Heart left ventricle (tissue), 16 donors: ENCODE measurements at places on chromosomes 5 and 9.

- no peak for DNase-seq
These were observed 143.9 kb downstream of the SLIT3 start for GRCh38 chr5:169157064-169157463.

GRCh38 chr9:103296189-103296588 lies 301.1 kb downstream of the CYLC2 start:
- no peak for DNase-seq

DNA sequence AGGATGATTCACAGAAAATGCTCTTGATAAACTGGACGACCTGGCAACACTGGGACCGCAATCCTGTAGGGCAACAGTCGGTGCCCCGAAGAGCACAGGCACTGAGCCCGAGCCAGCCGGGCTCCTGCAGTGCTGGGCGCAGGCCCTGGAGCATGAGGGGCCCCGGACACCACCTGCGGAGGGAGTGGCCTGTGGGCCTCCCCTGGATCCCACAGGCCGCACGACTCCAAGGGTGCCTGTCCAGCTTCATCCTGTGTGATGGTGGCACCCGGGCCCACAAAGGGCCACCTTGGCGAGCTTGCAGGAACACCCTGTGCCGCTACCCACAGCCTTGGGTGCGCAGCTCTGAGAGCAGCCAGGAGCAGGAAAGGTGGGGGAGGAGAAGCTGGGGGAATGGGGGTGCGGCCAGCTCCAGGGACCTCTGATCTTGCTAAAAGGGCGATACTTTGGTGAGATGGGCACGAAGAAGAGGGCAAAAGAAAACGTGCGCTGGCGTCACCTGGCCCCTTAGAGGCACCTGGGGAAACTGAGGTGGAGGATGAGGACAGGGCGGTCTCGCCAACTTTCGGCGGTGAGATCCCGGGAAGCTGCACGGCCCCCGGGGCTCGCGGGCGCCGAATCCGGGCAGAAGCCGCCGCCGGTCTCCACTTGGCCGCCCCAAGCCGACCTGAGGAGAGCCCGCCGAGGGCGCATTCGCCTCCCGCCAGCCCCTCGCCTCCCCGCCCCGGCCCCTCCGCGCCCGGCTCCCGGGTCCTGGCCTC lies 722 bp downstream of the TBC1D9B start:
- no peak for DNase-seq

DNA sequence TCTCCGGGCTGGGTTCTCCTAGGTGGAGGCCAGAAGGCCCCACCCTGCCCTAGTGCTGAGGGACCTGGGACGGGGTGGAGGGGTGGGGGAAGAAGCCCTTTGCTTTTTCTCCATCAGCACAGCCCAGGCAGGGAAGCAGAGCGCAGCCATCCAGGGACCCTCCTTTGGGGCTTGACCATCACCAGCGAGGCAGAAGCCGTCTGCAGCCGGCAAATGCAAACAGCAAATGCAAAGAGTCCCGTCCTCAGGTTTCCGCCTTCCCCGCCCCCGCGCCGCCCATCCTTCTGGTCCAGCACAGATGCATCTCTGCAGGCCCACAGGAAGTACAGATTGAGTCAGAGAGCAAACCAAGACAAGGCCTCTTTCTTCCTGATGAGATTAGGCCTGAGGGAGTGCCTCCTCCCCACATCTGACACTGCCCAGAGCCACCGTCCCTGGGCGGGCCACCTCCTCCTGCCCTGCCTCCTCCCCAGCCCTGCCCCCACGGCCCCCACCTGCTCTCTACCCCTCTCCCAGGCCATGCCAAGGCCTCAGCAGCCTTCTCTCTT lies 23.4 kb downstream of the CORO2A start:
- DNase-seq: peak; percentile 61

GRCh38 chr5:126115059-126115629 lies 308.1 kb upstream of the GRAMD2B start:
- no peak for DNase-seq

GRCh38 chr5:1010181-1010510 lies 1.5 kb downstream of the NKD2 start:
- DNase-seq: no peak

- no peak for DNase-seq
These were observed 22.9 kb downstream of the ATG10 start for GRCh38 chr5:81994679-81995078.

GRCh38 chr9:15519831-15520230 lies 9.1 kb upstream of the PSIP1 start:
- DNase-seq: no peak

- no peak for DNase-seq
These were observed 360 bp downstream of the KLF4 start for GRCh38 chr9:107489144-107489673.

GRCh38 chr5:67732921-67733320 lies 482.6 kb upstream of the PIK3R1 start:
- DNase-seq: no peak

- no peak for DNase-seq
These were observed 499.5 kb upstream of the BRINP1 start for GRCh38 chr9:119868694-119869093.

DNA sequence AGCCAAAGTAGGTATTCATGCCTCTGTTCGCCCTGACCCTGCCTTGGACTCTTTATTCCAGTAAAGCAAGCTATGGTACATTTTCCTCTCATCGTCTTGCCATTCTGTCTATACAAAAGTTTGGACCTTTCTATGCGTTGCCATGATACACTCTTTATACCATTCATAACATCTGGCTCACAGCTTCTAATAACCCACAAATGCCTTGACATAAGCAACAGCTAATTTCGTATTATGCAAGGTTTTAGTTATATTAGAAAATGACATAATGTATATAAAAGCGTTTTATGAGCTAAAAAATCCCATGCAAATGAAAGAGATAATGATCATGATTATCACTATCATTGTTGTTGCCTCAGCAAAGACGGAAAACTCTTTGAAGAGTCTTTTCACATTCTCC lies 265.7 kb downstream of the TMEM167A start:
- DNase-seq: no peak

- DNase-seq: no peak
These were observed 14.4 kb upstream of the DMRT3 start for GRCh38 chr9:962023-962422.

- DNase-seq: no peak
These were observed 19.4 kb upstream of the LRRC14B start for GRCh38 chr5:171801-172331.

DNA sequence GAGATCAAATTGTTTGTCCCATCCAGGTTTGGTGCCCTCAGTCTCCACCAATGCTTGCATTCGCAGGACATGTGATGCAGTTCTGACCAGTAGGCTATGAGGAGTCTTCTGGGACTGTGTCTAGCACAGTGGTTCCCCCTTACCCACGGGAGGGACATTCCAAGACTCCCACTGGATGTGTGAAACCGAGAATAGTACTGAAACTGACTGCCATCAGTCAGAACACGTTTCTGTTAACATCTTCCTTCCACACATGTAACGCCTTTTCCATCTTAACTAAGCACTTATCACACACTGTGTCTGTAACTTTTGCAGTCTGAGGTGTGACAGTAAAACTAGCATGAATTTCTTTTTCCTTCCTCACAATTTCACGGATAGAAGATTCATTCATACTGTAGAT lies 74.7 kb downstream of the PTTG1 start:
- DNase-seq: no peak

DNA sequence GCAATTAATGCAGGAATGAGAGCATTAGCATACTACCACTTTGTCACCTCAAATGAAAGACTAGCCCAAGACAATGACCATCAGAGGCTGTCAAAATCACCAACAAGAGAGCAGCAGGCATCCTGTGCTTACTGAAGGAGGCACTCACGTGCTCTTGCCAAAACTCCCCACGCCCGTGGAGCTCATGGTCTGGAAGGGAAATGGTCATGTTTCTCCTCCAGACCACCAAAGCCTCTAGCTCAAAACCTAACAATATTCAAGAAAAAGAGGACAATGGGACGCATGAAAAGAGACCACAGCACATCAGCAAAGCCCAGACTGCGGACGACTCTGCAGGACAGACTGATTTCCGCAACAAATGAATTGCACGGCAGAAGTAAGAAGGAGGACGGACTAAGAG lies 12.8 kb downstream of the AKNA start:
- DNase-seq: no peak

GRCh38 chr5:165573445-165573844 lies 2068.0 kb downstream of the MAT2B start:
- no peak for DNase-seq

GRCh38 chr5:127564002-127564769 lies 46.7 kb downstream of the PRRC1 start:
- DNase-seq: peak; percentile 25

DNA sequence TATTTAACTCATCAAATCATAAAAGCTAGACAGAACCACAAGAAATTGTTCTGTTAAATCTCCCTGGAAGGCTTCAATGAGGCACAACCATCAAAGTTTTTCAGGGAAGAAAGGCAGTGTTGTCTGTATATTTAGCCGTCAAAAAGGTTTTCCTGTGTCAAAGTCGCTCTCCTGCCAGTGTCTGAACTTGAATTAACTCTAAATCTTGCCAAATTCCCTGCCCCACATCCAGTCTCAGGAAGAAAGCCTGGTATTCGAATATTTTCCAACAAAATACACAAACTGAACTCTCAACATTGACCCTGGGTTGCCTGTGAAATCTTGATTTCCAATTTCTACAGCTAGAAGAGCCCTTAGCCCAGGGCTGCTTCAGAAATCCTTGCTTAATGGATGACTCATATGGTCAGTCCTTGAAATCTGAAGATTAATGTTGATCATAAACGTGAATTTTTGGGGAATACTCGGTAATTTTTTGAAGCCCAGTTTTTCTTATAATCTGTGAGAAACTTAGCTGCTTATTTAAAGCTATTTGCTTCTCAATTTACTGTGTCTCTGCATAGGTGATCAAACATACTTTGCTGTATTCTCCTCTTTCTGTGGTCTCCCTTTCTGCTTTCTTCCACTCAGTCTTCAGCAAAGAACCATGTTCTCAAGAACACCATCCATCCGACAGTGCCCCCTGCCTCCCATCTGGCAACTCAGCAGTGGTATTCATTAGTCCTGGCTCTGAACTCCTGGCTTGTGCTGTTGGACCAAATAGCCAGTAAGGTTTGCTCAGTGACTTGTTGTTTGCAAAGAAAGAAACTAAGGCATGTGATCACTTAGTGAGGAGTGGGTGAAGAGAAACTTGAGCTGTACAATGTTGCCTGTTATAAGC lies 58.9 kb downstream of the NREP start:
- no peak for DNase-seq

- no peak for DNase-seq
These were observed 48.5 kb downstream of the SIL1 start for GRCh38 chr5:139149477-139150199.

DNA sequence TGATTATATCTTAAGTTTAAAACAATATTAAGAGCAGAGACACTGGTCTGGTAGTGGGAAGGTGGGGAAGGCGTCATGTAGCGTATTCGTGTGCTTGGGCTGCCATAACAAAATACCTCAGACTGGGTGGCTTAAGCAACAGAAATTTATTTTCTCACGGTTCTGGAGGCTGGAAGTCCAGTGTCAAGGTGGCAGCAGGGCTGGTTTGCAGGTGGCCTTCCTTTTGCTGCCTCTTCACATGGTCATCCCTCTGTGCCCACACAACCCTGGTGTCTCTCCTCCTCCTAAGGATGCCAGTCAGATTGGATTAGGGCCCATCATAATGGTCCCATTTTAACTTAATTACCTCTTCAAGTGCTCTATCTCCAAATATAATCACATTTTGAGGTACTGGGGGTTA lies 9.6 kb downstream of the IL31RA start:
- no peak for DNase-seq

GRCh38 chr5:10125116-10125515 lies 124.6 kb downstream of the ATPSCKMT start:
- no peak for DNase-seq

DNA sequence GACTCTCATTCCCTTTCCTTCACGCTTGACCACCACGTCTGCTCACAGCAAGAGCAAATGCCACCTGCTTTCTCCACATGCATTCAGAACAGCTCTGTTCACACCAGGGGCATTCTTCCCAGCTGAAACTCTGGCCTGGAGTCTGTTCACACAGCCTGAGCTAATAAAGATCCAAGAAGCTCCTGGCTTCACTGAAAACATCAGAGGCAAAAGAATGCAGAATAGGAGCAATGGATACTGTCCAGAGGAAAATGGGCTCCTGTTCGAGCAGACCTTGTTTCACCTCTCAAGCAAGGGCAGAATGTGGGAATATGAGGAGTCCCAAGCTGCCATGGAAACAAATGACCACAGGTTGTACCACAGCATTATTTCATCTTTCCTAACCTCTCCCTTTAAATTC lies 402.7 kb upstream of the TNC start:
- no peak for DNase-seq

GRCh38 chr9:111728617-111729366 lies 65.9 kb downstream of the SHOC1 start:
- no peak for DNase-seq

DNA sequence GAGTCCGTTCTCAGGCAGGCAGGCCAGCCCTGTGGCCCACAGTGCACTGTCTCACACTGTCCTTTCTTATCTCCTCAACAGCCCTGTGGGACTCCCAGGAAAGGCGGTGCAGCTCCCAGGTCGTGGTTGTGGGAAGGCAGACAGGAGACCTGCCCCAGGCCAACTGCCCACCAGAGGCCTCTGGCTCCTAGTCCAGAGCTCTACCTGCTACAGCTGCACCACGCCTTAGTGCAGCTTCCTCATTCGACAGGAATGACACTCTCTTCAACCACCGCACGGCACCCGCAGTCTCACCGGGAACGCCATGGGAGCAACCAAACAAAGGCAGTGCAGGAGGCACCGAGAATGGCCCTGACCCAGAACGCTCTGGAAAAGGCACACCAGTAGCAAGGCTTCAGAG lies 25.3 kb downstream of the CAMSAP1 start:
- no peak for DNase-seq

GRCh38 chr5:82560561-82560960 lies 282.4 kb upstream of the RPS23 start:
- no peak for DNase-seq

GRCh38 chr9:85421641-85422040 lies 320.1 kb downstream of the AGTPBP1 start:
- no peak for DNase-seq

DNA sequence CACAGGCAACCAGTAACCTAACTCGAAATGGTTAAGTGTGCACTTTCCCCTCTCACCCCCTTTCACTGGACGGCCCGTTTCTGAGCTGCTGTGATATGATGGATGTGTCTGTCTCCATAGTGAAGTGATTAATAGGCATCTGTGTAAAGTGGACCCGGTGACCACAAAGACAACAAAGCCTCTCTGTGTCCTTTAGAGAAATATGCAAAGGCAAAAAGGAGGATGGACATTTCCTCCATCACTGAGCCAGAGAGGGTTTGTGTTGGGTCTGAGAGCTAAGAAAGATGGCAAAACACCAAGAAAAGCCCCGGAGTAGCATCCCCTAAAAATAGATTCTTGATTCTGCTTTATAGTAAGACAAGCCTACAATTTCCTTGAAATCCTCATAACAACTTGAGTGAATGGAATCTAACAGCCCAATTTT lies 120.6 kb downstream of the SEMA6A start:
- DNase-seq: no peak

- DNase-seq: no peak
These were observed 33.2 kb upstream of the ASTN2 start for GRCh38 chr9:117448066-117448465.

DNA sequence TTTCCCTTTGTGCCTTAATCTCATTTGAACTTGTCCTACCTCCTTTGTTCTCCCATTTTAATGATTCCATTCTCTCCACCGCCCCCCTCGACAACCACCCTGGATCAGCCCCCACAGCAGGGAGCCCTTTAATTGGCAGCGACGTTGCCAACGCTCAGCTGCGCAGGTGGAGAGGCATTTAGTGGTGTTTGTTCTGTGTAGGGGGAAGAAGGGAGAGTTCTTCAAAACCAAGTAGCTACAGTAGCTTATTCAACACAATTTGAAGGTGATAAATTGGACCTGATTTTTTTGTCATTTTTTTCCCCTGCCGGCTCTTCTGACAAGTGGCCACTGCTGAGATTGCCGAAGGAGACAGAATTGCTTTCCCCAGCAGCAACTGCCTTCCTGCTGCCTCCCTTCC lies 499.1 kb downstream of the CDK5RAP2 start:
- no peak for DNase-seq
